ENCODE measurements at places on chromosomes 13 and 19.

DNA sequence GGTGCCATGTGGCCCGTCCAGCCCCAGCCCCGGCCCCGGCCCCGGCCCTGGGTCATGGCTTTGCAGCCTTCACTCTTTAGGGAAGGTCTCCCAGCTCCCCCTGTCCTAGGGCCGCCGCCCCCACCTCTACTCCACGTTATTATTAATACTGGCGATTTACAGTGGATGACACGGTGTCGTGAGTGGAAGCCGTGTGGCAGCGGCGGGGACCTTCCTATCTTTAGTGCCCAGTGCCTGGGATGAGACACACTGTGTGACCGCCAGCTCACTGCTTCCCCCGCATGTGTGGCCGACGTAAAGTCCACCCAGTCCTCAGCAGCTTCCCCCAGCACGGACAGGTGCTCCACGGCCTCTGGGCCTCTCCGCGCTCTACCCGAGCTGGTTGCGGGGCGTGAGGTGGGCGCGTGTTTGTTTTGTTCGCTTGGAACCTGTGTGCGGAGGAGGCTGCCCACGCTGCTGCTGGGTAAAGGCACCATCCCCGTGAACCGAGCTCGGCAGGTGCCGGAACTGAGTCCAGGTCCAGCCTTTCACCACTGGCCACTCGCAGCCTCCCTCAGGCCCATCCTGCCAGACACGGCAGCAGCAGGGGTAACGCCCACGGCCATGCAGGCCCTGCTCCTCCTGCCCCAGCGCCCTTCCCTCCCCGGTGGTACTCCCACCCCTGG lies 70.9 kb upstream of the MCF2L start:
- DNase-seq: no peak

DNA sequence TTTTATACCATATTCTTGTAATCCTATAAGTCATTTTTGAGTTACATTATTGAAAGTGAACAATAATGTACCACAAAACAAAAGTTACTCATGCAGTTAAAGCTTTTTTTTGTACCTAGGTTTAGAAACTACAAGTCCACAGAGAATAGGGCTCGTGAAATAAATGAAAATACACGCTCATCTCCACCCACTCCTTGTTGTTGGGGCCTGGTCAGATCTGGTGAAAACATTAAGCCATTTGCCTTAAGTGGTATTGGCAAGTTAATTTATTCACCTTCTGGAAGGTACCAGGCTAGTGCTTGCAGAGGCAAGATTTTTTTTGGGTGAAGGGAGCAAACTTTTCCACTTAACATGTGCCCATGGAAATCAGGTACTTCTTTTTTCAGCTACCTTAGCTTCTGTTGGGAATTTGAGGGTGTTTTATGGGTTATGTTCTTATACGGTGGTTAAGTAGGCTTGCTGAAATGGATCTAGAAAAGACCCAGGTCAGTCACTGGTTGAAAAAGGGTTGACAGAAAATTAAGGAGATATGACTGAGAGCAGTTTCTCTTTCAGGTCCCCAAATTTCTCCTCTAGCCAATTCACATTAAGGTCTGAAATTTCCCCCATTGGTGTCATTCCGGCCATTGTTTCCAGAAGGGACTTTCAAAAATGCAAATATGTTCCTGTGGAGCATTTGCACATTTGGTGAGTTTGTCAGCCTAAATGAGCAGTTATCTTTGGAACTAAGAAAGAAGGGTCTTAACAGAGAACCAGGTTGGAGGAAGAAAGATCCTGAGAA lies 143.3 kb downstream of the KCNRG start:
- no peak for DNase-seq

DNA sequence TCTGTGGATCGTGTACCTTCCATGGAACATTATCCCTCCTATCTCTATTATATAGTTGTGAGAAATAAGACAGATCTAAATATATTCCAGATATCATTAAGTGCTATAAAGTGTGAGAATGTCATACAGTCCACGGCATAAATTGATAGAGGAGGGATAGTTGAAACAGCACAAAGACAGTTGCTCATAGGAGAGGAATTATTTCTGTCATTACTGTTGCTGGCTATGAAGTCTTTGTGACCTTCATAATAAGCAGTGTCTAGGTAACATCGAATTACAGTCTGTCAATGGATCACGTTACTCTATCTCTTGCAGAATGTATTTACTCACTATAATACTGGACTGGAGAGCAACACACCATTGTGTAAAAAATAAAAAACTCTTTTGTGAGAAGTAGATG lies 671.5 kb upstream of the PCDH20 start:
- no peak for DNase-seq

DNA sequence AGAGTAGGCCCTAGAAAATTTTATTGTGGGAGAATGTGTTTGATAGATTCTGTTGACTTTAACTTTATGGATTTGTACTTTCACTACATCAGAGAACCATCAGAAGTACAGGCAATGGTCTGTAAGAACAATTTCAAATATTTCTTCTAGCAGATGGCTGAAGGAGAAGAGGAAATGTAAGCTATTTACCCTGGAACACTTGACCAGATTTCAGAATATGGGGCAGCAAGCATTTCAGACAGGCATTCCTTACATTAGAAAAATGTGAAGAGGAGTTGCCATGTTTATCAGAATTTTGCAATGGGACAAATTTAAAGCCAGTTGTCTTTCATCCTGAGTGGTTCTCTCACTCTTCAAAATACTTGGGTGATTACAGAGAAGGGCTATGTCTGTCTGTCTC lies 7.5 kb downstream of the FRY start:
- DNase-seq: no peak

DNA sequence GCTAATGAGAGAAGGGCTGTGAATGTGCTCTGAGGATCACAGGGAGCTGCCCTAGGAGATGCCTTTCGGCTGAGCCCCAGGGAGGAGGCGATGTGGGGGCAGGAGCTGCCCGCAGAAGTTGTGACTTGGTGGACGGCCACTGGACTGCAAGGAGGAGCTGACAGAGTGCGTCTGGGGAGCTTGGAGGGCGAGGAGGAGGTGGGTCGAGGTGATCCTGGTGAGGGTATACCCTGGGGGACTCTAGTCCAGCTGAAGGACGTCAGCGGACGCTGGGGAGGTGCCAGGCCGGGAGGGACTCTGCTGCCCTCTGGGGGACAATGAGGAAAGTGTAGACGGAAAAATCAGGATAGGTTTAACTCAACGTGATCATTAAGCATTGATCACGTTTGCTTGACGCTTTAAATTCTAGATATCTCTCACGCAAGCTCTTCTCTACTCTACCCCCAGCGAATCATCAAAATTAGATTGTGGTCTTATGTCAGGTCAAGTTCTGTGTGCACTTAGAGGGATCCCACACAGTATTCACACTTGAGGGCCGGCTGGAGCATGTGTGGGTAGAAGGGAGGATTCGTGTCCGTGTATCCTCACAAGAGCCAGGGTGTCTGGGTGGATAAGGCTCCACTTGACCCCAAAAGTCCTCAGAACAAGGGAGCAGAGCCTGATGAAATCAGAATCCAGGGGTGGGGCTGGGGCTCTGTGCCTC lies 3.3 kb upstream of the CEACAM7 start:
- DNase-seq: no peak

DNA sequence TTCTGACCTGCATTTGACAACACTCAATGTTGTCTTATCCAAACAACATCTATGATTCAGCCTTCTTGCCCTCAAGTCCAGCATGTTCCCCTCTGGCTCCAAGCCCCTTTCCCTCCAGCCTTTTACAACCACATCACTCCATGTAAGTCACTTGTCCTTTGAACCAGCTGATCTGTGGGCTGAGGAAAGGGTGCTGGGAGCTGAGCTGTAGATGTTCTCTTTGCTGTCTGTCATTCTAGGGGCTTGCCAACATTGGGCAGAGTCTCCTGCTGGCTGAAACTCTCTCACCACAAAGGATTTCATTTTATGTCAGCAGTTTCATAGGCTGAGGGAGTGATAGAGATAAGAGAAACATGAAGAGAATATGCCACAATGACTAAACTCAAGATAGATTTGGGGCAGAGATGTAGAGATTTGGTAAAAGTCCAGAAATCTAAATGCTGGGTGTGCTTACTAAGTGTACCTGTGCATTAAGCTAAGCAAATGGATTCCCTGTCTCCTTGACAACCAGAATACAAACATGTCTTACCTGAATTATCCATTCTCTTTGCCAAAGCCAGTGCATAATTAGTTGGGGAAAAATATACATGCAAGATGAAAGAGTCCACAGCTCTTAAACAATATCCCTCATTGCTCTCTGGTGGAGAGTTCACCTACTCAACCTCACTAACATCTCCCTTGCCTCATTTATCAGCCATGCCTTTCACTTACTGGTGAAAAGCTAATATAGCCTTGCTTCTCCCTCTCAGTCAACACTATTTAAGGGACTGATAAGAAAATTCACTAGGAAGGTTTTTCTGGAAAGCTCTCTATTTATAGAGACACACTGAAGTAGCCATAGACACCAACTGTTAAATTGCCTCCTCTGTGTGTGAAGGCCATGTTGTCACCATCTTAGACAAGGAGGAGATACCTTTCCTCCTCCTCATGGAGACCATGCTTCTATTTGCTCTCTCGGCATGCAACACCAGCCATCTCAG lies 175.5 kb upstream of the SERP2 start:
- no peak for DNase-seq

GRCh38 chr13:24097064-24097463 lies 63.5 kb upstream of the SPATA13 start:
- no peak for DNase-seq
